ENCODE measurements at places on chromosomes 6 and 20.

- no peak for DNase-seq
Measured at GRCh38 chr6:47631269-47631772, 67.1 kb upstream of the ADGRF4 start.

- no peak for DNase-seq
Measured at GRCh38 chr20:44616604-44616964, 34.2 kb downstream of the PKIG start.

DNA sequence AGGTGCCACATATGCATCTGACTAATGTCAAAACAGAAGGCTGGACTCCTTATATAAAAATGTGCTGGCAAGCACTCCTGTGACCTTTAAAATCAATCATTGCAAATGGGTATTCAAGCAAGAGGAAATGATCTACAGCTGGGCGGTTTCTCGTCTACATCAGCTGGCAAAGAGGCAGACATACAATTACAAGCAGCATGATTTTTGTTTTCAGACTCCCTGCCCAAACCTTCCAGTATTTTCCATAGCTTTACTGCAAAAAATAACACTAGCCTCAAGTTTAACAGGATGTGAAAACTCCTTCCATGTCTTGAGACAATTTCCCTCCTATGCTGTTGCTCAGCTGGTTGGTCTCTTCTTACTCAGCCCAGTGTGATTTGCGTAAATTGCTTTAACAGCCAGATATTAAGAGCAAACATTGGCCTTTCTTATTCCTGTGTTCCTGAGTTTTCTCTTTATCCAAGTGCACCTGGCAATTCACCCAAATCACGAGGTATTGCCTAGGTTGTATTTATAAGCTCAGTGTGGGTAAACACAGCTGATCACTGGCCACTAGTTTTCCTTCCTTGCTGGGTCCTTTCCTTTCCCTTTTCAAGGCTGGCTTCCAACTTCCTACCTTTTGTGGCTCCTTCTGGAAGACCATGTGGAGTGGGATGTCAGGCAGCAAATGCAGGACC, 130.4 kb downstream of the MOXD1 start:
- DNase-seq = no peak

DNA sequence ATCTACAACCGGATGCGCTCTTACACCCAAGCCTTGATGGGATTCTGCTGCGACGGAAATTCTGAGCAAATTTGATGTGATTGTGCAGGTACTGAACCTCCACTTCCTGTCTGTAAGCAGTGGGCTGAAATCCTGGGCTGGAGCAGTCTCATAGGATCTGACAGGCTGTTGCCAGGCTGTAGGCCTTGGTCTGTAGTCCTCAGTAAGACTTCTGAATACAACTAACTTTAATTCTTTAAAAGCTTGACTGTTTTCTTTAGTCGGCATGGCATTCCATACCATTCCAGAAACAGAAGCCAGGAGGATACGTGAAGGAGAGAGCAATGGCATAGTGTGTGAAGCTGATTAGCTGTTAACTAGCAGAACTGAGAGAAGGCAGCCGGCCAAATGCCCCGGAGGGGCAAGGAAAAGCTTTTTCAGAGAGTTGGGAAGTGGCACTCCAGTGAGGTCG, 68.3 kb downstream of the ADTRP start:
- DNase-seq = no peak

- DNase-seq = no peak
Measured at GRCh38 chr20:59800309-59800708, 133.1 kb downstream of the SYCP2 start.

DNA sequence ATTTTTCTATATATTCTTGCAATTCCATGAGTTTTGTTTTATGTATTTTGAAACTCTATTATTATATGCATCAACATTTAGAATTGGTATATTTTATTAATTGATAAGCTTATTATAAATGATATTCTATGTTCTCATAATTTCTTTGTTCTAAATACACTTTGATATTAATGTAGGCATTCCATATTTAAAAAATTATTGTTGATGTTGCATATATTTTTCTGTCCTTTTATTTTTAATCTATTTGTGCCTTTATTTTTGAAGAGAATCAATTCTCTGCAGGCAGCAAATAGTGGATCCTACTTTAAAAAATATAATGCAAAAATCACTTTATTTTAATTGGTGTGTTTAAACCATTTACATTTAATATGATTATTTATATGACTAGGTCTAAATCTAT, 29.6 kb downstream of the SIRPD start:
- DNase-seq = no peak

DNA sequence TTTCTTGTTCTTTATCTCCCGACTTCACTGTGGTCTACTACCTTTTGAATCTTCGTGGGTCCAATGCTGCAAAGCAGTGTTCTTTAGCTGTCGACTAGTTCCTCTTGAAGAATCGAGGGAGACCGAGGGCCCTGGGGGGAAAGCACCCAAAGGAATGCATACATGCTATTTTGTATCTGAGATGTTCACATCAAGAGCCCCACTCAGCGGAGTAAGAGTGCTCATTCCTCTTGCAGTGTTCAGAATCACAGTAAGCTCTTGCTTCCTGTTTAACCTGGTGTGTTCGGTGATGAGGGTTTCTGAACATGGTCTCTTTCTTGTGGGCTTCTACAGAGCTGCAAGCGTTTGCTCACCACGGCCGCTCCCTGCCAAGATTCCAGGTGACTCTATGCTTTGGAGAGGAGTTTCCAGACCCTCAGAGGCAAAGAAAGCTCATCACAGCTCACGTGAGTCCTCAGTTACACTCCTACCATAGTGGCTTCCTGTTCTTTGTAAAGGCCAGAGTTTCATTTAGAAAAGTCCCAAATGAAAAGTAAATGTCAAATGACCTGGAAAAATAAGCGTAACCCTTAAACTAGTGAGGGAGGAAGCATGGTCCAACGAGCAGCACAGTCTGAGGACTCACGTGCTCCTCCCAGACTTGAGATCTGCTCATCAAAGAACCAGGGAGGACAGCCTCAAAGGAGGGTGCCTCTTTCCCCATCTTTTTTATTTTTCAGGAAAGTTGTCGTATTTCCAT, 13.3 kb downstream of the IRF4 start:
- DNase-seq = no peak

DNA sequence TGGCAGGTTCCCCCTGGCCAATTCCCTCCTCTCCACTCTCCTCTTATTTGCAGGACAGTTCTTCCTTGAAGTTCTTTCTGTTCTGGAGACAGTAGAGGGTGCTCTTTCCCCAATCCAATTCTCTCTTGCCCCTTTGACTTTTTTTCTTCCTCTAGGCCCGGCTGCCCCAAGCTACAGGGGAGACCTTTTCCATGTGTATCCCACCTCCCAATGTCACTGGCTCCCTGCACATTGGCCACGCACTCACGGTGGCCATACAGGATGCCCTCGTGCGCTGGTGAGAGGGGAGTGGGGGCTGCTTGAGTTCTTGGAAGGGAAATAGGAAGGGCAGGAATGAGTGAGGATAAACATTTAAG, 1.5 kb downstream of the VARS2 start:
- DNase-seq = peak; percentile 28

GRCh38 chr6:135412761-135413160, 84.8 kb downstream of the AHI1 start:
- DNase-seq = no peak

DNA sequence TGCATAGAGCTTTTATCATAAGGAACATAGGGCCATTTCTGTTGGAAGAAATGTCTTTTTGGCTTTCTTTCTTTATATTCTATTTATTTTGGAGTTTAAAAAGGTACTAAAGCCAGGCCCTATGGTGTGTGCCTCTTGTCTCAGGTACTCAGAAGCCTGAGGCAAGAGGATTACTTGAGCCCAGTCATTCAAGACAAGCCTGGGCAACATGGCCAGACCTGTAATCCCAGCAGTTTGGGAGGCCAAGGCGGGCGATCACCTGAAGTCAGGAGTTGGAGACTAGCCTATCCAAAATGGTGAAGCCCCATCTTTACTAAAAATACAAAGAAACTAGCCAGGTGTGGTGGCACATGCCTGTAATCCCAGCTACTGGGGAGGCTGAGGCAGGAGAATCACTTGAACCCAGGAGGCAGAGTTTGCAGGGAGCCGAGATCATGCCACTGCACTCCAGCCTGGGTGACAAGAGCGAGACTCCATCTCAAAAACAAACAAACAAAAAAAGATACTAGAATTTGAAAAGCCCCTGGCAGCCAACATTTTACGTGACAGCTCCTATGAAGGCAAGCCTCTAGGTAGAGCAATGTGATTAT, 80.0 kb downstream of the CBFA2T2 start:
- DNase-seq = no peak

- no peak for DNase-seq
Measured at GRCh38 chr20:55755411-55755810, 249.9 kb downstream of the CBLN4 start.

GRCh38 chr6:50087231-50087954, 37.7 kb upstream of the DEFB112 start:
- peak; percentile 1 for DNase-seq

DNA sequence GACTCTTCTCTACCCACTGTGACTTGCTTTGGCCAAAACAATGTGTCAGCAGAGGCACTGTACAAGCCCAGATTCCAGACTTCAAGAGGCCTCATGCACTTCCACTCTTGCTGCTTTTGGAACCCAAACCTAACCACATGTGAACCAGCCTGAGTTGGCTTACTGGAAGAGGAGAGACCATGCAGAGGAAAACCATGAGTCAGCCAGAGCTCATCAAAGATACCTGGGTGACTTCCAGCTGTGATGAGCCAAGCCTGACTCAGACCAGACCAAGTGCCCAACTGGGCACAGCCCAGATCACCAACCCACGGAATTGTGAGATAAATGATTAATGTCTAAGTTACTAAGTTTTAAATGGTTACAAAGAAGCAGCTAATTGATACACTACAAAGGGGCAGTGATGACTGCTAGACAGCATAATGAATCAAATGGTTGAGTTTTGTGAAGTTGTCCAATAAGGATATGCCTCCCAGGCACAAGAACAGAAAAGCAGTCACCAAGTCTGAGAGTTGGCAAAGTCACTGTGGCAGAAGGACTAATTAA, 16.2 kb upstream of the BEND6 start:
- peak; percentile 98 for DNase-seq

DNA sequence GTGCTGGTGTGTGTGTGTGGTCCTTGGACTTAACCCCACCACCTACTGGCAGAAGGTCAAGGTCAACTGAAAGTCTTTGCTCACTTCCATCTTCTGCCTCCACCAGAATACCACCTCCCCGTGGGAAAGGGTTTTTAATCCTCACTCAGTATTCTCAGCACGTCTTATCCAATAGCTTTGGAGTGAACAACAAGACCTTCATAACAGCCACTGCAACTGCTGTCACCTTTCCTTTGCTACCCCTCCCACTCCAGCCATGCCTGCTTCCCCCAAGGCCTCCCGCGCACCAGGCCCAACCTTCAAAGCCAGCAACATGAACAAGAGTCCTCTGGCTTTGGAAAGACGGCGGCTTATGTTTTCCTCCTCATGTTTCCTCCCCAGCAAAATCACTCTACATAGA, 787 bp upstream of the BTN2A2 start:
- no peak for DNase-seq

DNA sequence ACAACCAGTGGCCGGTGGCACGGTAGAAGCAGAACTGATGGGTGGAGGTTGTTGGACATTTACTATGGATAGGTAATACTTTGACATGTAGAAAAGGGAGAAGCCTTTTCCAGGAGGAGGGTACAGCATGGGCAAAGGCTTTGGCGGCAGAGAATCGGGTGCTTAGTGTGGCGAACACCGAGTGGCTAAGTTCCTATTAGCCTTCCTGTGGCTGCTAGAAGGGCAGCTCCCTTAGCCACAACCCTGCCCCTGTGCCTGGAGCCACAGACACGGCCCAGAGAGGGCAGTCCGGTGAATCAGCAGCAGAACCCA, 37.9 kb upstream of the TGM2 start:
- no peak for DNase-seq

DNA sequence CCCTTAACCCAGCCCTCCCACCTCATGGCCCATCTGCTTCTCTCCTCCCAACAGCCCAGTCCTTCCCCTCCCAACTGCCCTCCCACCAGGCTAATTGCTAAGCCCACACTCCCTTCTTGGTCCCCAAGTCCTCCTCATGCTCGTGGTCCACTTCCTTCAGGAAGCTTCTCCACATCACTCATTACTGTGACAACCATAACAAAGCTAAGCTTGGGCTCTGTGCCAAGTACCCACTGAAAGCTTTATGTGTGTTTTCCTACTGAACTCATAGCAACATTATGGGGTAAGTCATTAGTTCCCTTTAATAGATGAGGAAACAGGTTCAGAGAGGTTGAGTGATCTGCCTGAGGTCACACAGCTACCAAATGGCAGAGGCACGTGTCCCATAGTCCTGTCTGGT, 16.2 kb downstream of the FRS3 start:
- DNase-seq = no peak

DNA sequence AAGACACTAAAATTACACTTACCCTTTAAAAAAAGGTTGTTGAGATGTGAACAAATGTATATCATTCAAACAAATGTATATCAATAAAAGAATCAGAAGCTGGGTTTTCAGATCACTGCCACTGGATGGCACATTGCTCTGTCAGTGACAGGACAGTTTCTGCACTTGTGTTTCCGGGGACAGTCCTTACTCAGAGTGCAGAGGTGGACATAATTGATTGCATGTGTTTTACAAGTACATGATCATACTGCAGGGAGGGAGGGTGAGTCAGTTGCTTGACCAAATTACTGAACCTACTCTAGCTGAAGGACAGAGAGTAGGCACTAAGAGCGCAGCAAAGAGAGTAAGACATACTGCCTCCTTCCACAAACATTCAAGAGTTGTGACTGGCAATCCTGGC, 302.3 kb downstream of the TENT5A start:
- DNase-seq = no peak

- no peak for DNase-seq
Measured at GRCh38 chr20:63297371-63297781, 4.4 kb downstream of the COL20A1 start.

DNA sequence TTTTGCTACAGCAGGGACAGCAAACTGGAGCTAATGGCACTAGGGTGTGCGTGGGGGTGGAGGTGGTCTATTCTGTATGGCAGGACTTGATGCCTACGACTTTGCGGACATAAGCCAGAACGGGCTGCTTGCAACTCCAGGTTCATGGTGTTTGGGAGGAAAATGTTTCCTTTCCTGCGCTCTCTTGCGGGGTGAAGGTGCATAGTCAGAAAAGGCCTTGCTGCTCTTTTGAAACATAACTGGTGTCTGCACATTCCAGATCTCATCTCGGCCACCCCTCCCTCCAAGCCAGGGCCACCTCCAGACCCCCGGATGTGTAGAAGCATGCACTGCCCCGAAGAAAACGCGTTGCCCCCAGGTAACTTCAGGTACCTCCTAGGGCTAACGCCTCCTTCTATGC, 8.1 kb downstream of the FOXA2 start:
- DNase-seq = no peak

DNA sequence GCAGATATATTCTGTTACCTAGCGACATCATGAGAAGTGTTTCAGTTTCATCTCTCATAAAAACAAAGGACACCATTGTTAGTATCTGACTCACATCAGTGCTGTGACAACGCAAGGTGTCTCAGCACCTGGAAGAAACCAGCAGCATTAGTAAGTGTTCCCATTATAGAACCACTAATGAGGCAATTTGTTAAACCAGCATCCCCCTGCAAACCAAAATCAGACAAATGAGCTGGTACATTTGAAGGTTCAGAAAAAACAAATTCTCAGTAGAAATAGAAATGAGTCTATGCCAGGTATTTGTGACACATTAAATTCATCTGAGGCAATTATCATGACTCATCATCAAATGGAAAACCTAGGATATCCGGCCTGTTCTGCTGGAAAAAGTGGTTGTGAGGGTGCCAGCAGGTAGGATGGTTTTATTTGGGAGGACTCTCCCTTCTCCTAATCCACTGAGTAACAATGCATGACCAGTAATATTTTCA, 151.7 kb downstream of the TMEM200A start:
- DNase-seq = no peak

- no peak for DNase-seq
Measured at GRCh38 chr20:42795111-42795695, 394.5 kb downstream of the PTPRT start.
